ENCODE measurements at places on chromosomes 7 and 10.

- no peak for DNase-seq
These were observed 21.5 kb downstream of the ADAMTS14 start for GRCh38 chr10:70693619-70694335.

DNA sequence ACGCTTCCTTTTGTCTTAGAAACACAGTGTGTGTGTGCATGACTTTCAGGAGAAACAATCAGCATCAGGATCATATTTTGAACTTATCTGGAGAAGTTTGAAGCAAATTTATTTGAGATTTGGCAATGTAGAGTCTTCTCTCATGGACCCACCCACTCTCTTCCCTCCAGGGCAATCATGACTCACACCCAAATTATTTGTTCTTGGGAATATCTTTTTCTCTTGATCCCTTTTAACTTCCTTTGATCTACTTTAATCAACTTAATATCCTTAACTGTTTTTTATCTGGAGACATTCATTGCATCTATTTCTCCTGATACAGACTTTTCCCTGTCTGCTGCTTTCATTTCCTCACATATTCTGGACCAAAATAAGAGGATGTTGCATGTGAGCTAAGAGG lies 1174.3 kb downstream of the GATA3 start:
- DNase-seq = no peak

DNA sequence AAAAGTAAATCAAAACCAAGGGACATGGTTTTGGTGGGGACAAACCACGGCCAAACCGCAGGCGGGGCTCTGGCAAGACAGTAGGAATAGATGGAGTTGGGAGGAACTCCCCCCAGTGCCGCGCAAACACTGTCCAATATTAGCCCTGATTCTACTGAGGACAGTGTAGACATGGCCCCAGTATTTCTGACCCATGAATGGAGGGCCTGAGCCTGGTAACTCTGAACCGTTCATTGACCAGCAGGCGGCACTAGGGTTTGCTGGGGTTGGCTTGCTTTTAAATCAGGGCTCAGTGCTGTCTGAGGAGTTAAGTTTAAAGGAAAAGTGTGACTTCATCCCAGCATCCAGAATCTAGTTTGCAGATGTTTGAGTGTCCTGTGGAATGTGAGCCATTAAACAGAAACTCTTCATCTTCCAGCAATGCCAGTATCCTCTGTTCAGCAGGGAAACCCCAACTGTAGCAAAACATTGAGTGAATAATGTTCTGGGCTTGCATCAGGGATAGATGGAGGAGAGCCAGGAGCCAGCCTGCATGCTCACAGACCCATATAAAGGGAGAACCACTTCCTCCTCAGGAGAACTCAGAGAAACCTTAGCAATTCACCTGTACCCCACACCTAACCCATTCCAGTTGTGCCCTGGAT lies 147.4 kb upstream of the PRSS58 start:
- no peak for DNase-seq

DNA sequence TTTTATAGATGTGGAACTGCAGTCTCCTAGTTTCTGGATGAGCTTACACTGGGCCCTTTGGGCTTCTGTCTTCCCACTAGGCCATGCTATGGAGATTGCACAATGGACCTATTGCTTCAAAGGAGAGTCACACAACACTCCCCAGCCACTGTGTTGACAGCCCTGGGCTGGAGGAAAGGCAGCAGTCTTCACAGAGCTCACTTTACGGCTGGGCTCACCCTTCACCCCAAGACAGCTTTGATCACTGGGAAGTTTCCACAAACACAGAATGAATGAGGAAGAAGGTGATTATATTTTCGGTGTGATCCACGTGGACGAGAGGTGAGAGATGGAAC lies 92.7 kb upstream of the GDF10 start:
- DNase-seq = no peak

DNA sequence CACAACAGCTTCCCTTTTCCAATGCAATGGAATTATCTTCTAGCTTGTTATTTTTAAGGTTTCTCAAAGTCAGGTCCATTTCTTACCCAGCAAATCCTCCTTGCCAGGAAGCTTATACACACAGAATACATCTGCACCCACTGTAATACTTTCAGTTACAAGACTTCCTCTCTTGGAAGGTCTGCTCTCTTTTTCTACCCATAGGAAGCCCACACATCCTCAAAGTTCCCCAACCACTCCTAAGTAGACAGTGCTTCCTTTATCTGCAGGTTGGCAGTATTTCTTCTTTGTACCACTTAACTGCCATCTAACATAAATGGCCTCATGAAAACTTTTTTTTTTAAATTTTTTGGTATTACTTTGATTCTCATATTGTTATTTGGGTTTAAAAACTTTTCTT lies 155.6 kb downstream of the TAX1BP1 start:
- DNase-seq = no peak

- DNase-seq = no peak
These were observed 48.3 kb upstream of the RPA3 start for GRCh38 chr7:7766671-7767070.

GRCh38 chr7:151243408-151244195 lies 4.9 kb downstream of the SMARCD3 start:
- no peak for DNase-seq

DNA sequence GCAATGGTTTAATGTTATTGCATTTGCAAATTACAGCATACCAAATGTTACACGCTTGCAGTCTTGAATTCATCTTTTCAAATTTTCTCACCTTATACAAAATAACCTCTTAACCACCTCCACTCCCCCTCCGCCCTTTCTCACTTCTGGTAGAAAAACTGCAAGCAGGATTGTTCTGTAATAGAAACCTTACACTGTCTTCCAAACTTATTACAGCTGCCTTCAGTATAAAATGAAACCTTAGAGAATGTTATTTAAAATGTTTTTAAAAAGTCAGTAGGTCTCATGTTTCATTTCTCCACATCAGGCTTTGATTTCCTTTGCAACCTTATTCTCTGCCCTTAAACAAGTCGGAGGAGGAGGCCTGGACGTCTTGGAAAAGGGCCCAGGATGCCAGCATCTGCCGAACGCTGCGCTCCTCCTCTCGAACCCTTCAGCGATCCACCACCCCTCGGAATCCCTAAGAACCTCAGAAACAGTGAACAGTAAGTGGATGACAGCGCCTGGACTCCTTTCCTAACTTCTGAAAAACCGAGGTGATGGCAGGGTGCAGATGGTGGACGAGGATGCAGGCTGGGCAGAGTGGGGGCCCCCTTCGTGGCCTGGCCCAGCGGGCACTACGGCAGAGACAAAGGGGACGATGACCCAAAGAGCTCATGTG lies 74.0 kb downstream of the FGFR2 start:
- no peak for DNase-seq

DNA sequence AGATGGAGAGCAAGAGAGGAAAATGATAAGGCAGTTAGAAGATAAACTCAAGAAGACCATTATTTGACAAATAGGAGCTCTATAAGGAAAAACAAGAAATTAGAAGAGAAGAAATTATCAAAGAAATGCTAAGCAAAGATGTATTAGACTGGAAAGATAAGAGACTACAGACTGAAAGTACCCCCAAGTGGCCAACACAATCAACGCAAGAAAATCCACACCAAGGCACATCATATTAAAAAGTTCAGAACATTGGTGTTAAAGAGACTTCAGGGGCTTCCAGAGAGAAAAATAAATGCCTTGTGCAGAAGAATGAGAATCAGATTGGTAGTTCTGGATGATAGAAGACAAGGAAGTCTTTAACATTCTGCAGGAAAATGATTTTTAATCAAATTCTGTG lies 46.0 kb downstream of the SH2D4B start:
- DNase-seq = no peak

DNA sequence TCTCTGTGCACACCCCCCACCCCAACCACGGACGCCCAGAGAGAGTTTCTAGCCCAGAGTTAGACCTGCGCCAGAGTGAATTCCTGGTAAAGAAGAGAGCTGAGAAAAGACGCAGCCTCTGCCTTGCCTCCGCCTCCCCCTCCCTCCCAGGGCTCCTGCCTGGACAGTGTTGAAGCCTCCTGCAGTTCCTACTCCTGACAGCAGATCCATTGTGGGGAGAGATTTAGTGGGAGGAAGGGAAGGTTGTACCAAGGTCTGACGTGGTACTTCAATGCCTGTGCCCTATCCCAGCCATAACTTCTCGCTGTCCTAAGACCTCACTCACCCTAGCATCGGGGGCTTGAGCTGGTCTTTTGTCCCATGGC lies 952 bp downstream of the SRRM3 start:
- DNase-seq = no peak

- no peak for DNase-seq
These were observed 308.4 kb downstream of the SKIDA1 start for GRCh38 chr10:21217107-21217506.

DNA sequence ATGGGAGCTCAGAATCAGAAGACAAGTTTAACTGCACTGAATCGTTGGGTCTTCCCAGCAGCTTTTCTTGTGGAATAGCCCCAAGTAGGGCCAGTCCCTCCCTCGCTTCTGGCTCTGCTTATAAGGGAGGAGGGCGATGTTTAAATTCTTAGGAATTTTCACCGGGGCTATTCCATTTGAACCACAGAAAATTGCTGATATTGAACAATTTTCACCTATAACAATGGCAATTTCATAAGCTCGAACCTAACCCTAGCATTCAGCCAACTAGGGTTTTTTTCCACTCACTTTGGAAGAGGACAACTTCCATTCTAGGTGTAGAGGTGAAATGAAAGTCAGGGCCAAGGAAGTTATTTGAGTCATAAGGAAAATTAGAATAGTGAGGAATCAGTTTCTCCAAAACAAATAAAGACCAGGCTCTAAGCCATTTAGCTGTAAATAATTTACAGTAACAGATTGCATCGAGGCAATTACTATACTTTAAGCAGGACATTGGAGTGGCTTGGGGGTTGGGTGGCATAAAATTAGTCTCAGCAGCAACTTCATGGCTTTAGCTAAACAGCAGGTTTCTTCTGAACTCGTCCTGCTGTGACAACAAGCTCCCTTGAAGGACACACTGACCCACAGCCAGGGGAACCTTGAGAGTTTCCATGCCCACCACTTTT lies 1.5 kb upstream of the ATP6V0A4 start:
- no peak for DNase-seq

DNA sequence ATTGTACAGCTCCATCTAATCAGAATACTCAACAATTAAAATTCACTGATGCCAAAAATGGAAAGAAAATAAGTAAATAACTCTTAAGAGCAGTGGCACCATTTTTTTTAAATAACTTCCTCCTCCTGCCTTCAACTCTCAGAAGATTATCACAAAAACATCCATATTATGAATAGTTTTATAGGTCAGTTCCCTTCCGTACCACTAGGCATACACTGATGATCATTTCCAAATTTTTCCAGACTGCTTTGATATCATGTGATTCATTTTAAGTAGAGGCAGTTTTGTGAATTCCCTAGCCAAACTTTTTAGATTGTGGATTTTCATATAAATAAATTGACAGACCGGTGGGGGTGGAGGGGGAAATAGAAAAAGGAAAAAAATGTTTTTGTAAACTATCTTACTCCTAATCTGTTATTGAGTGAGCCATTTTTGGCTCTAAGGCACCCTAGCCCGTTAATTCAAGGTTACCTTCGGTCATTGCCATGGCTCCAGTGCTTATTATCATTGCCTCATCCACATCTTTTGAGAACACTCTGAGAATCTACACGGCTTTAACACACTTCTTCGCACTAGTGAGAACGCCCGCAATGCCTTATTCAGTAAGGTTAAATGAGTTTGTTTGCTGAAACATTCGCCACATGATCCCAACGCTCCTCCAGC lies 1.0 kb downstream of the FAM107B start:
- DNase-seq = no peak

GRCh38 chr7:40799493-40800403 lies 664.9 kb downstream of the SUGCT start:
- no peak for DNase-seq

- DNase-seq = peak; percentile 1
These were observed 17.5 kb downstream of the RASGEF1A start for GRCh38 chr10:43249151-43249961.

GRCh38 chr7:45160417-45160881 lies 2.9 kb downstream of the RAMP3 start:
- DNase-seq = no peak

DNA sequence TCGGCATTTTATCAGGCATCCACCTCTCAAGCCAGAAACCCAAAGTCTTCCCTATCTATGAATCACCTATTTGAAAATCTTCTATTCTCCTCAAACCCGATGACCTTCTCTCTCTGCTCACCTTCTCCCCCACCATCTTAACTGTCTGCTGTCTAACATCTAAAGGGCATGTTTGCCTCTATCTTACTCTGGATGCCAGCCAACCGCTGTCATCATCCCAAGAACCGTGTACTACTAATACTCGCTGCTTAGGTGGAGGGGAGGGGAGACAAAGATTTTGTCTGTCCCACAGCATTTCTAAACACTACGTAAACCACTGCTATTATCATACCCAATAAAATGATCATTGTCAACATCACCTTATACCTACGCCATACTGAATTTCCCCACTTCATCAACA lies 29.5 kb downstream of the PAXIP1 start:
- no peak for DNase-seq

DNA sequence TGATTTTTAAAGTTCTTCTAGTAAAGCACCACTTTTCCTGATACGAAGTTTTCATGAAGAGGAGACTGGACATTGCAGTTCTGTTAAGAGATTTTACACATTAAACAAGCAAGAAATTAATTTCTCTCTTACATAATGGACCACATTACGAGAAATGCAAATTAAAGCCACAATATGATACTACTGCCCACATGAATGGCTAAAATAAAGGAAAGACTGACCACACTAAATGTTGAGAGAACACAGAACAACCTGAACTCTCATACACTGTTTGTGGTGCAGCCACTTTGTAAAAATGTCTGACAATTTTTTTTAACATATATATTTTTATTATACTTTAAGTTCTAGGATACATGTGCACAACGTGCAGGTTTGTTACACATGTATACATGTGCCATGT lies 44.0 kb upstream of the HERPUD2 start:
- DNase-seq = no peak

GRCh38 chr10:126017961-126018560 lies 121.7 kb downstream of the FANK1 start:
- DNase-seq = no peak

DNA sequence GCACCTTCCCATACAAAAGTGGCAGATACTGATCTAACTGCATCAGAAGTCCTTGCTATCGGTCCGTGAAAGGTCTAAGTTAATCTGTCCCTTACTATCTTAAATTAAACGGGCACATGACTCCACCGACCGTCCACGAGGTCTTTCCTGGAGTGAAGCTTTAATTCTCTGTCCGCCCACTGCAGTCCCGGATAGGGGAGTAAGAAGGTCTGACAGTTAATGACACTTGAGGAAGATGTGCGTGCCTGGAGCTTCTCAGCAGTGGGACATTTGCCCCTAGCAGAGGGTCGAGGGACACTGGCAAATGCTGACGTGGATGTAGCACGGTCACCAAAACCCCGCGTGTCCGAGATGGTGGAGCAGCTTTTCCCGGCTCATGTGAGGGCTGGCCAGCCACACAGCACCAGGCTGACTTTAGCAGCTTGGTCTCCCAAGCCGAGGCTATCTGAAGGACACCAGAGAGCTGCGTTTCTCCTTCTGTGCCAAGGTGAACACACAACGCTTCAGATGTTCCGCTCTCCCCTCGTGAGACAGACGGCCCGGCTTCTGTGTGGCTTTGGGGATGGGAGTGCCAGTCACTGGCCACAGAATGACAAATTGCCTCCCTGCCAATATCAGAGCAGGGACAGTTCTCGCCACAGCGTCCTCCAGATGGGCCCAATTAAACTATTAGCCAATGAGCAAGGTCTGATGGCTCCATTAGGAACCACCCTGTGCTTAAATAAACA lies 86.6 kb downstream of the ADARB2 start:
- no peak for DNase-seq

- no peak for DNase-seq
These were observed 906.7 kb upstream of the AUTS2 start for GRCh38 chr7:68691261-68692216.
